ENCODE measurements at places on chromosomes 12 and 14.

DNA sequence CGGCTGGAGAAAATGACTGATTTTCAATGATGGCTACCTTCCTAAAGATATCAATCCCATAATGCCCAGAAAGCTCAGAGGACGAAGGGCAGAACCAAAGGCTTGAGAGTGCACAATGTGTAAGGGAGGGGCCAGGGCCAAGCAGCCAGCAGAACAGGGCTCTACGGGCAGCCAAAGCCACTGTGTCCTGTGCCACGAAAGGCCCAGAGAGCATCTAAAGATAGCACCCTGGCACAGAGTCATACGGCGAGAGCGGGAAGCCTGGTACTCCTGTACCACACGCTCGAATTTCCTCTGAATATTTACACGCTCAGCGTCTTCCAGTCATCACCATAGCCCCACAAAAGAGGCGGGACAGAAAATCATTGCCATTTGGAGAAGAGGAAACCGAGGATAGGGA is 39.5 kb downstream of the PRMT8 start:
- no peak for DNase-seq

GRCh38 chr12:108313606-108314351 is 25.3 kb downstream of the CMKLR1 start:
- no peak for DNase-seq

GRCh38 chr14:20295067-20295466 is 10.7 kb downstream of the TTC5 start:
- no peak for DNase-seq

GRCh38 chr12:11412731-11413130 is 17.4 kb upstream of the PRB2 start:
- no peak for DNase-seq

GRCh38 chr14:97539884-97540283 is 742.7 kb downstream of the VRK1 start:
- DNase-seq, result no peak

DNA sequence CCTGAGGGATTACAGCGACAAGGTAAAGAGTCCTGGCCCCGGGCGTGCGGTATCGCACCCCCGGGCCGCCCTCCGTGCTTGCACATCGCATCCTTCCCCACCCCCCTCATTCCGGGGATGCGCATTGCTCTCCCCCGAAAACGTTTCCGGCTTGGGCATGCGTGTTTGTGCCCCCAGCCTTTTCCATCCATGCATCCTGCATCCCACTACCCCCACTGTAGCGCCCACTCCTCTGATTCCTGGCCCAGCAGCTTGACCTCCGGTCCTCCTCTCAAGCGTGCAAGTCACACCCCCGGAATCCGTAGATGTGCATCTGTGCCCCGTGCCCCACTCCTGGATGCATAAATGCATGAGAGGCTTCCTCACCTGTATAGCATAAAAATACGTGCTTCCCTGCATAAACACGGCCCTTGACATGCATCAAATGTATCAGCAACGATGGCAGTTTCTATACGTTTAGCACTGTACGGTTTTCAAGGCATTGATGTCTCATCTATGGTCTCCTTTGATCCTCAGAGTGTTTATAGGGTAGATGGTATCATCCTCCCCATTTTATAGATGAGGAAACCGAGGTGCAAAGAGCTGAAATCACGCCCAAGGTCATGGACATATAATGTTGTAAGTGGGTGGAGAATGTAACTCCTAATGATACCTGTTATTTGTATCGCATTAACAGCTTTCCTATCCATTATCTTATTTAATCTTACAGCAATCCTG is 484 bp downstream of the RIC8B start:
- no peak for DNase-seq

DNA sequence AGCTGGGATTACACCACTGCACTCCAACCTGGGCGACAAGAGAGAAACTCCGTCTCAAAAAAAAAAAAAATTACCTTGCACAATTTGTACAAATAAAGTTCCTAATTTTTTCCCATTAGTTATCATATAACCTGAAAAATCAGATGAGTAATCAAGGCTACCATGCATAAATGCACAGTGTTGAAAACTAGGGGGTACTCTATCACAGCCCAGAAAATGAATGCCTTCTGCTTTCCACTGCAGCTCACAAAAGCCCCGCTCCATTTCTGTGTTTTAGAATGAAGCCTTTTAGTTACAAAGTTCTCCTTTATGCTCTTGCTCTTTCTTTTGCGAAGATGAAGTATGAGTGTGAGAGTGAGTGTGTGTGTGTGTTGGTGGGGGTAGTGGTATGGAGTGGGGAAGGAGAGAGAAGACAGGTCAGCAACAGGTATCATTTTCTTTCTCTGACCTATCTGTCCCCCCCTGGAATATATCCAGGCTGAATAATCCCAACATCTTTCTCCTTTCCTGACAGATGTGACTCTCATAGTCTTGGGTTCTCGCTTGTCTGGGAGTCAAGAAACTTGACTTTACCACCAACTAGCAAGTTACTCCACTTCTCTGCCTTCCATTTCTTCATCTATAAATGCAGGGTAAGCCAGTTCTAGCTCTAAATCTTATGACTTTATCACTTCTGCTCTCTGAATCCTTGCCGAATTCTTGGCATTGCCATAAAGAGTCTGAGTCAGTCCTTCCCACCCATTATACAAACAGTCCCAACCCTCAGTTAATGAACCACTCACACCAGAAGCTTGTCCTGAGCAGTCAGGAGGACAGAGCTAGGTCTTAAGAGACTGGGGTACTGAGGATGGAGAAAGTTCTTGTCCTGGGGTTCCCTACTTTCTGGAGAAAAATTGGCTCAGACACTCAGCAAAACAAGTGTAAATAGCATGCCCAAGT is 16.1 kb downstream of the BIN2 start:
- DNase-seq, result no peak

DNA sequence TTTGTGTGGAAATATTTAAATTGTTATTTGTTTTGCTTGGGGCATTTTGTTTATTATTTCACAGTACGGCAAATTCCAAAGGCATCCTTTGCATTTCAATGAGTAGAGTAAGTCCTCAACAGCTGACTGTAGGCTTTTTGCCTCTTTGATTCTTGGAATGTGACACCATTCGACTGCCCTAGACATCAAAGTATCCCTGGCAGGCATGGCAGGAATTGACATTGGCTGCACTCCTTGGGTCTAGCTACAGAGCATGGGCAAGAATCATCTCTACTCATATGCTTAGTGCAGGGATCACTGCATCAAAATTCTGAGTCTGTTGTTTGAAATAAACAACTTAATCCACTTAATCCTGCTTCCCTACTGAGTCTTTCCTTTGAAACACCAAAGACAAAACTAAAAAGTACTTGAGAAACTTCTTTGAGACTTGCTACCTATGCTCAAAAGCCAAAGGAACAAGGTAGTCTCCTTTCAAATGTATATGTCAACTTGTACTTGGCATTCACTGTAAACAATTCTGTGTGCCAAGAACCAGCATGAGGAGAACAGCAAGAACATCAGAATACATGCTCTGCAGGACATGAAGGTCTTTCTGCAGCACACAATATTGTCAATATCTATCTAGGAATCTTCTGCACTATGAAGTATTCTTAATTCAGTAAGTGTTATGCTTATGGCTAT is 1569.0 kb upstream of the FLRT2 start:
- DNase-seq, result no peak

DNA sequence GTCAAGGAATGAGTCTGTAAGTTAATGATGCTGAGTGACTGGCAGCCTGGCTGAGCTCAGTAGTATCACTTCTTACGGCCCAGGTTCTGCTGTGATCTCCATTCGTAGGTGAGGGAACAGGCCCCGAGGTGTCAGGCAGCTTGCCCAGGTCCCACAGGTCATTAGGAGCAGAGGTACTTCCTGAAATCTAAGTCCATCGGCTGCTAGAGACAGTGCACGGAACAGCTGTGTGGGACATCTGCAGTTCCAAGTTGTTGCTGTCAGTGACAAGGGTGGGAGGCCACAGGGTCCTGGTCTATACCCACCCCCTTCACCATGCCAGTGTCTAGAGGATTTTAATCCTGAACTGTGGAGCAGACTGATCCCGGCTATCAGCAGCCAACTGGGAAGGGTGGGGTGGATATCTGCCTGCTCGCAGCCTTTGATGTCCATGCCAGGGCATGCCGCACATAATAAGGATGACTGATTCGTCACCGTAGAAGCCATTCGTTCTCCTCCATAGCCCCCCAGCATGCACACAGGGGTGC is 82.3 kb upstream of the RIN3 start:
- DNase-seq, result no peak

- no peak for DNase-seq
Measured at GRCh38 chr12:42298887-42299286, 27.0 kb downstream of the ZCRB1 start.

DNA sequence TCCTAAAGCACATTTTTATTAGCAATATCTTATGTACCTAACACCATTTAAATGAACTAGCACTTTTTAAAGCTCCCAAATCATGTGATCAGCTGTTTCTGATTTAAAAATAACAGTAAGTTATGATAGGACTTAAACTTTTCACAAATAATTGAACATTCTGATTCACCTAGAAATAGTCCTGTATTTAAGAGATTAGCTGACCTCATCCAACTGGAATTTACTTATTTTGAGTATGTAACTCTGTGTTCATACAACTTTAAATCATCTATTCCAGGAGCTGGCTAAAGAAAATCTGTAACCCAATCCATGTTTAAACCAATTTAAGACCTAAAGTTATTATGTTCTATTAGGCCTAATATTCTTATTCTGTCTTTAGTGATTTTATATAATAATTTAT is 184.3 kb downstream of the CCDC91 start:
- DNase-seq, result no peak

- no peak for DNase-seq
Measured at GRCh38 chr12:67981287-67982162, 7.7 kb upstream of the IFNG-AS1 start.

DNA sequence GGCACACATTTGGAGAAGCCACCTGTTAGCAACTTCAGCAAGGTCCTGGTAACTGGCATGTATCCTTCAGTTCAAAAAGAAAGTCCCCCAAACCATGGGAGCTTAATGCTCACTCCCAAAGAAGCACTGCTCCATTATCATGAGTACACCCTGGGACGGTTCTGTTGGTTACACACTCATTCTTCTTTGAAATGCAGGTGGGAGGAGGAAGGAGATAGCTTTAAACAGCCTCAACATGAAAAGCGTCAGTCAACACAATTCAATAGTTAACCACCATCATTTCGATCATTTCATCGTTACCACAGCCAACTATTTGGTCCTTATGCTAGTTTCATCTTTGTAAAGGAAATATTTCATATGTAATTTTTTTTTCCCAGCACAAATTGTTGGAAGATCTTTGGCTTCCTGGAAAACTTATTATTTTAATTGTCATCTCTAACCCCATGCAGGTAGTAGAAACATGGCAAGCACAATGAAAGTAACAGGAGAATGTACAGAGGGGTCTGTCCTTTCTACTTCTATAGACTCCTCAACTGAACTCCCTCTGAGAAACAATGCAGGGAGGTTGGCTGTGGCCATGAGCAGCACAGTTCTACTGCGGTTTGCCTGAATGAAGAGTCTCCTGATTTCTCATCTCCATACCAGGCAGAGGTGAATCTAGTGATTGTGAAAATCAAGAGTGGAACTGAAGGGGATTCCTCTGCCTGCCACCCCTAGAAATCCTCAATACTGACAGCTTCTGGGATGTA is 196.4 kb upstream of the FOXN3 start:
- DNase-seq, result no peak

GRCh38 chr12:112182499-112182898 is 57.1 kb downstream of the TRAFD1 start:
- no peak for DNase-seq

DNA sequence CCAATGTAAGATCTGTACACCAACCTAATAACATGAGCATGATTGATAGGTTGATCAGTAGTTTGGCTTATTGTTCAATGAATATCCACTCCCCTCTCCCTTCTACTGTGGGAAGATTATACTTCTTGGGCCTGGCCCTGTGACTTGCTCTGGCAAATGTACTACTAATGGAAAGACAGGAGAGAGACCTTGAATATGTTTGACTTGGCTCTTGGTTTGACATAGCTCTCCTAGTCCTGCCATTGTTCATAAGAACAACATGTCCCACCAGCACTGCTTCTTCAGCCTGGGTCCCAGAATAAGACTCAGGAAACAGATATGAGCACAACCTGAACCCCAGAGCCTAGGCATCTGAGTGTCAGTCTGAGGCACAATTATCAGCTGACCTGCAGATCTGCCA is 112.8 kb upstream of the RESF1 start:
- DNase-seq, result no peak

DNA sequence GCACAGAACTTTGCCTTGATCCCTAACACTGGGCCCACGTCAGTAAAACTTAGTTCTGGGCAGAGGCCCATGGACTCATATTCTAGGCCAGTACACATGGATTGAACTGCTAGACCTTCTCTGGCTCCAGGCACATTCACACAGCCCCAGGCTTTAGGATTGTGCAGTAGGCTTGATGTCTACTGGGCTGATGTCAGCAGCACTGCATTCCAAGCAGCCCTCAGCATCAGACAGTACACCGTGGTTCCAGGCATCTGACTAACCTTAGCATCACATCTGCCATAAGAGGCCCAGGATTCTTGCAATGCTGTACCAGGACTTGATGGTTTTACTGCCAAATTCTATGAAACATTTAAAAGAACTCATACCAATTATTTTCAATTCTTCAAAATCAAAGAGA is 301.9 kb downstream of the CCER1 start:
- no peak for DNase-seq

GRCh38 chr14:64848239-64848638 is 31.5 kb downstream of the SPTB start:
- DNase-seq, result no peak

DNA sequence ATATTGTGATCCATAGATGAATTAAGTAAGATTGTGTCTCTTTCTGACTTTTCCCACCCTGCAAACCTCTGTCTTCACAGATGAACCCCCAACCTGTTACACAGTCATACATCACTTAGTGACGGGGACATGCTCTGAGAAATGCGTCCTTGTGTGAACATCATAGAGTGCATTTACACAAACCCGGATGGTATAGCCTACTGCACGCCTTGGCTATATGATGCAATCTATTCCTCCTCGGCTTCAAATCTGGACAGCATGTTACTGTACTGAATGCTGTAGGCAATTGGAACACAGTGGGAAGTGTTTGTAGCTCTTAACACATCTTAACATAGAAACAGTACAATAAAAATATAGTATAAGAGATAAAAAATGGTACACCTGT is 7.4 kb upstream of the TESPA1 start:
- no peak for DNase-seq

DNA sequence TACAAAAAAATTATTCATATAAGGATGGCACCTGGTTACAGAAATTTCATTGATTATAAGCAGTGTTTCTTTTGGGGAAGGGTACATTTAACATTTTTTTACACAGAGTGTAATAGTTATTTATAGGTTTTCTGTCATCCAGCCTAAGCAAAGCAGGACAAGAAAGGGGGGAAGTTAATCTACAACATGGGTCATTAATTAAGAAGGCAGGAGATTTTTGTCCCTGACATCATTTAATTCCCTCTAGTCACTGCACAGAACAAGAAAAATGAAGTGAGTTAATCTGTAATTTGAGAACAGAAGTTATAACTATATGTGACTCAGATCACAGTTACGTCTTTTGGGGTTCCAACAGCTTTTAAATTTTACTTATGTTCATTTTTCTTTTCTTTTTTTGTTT is 173.4 kb downstream of the PTPRO start:
- DNase-seq, result no peak

DNA sequence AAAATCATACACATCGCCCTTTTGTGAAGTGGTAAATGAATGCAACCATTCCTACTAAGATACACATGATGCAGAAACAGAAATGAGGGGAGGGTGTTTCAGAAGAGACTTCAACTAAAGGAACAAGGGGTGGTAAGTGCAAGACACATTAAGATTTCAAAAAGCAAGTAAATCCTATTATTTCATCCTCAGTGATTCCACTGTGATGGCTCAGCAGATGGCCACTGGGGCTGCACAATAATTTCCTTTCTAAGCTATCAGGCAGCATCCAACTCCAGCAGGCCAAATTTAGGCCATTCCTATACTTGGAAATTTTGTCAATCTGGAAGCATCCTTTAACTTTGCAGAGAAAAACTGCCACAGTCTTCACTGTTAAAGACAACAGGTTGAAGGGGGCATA is 272.4 kb downstream of the NELL2 start:
- DNase-seq, result no peak
